Thoracic aorta (tissue), 2 donors: ENCODE measurements at places on chromosomes 7 and 10. TPM values are rescaled to one million over a fixed set of nuclear protein-coding genes. Genes with fewer than 3 reads are reported as not detected.

DNA sequence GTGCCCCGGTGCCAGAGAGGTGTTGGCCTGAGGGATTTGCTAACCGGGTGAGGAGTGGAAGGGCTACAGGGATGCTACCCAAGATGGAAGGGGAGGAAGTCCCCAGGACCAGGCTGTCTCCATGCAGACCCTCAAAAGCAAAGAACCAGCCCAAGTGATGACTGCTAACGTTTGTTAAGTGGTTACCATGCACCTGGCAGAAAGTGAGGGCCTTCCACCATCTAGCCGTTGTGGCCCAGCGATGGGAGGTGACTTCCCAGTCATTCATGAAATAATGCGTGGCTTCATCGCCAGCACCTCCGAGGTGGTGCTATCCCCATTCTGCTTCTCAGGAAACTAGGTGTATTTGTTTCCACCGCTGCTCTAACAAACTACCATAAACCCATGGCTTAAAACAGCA lies 86.8 kb upstream of the LANCL2 start:
- no peak overlapping the region for H3K27ac ChIP-seq
- H3K36me3 ChIP-seq = no peaks in the 10 kb centered on the region
- no peak overlapping the region for H3K4me3 ChIP-seq

DNA sequence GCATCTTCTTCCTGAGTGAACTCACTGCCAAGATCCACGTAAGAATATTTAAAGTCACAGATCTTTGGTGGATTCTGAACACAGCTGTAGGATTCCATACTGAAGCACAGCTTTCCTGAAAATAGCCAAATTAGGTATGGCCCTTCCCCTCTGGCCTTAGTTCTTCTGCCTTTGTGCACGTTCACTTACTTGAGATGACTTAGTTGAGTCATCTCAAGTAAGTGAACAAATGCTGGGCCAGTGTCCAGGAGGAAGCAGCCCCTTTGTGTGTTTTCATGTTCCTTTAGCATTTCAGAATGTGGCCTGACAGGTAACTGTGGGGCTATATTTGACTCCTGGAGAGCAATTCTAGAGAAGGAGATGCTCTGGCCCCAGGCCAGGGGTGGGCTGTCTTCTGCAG lies 51.5 kb downstream of the CCNY start:
- no peak for DNase-seq
- H3K4me1 ChIP-seq = peaks cover 23% of the 10 kb centered on the region
- H3K4me3 ChIP-seq = no peak overlapping the region
- H3K27ac ChIP-seq = no peak overlapping the region
- no peaks in the 10 kb centered on the region for H3K36me3 ChIP-seq
- H3K27me3 ChIP-seq = no peaks in the 10 kb centered on the region

GRCh38 chr7:101985057-101985902 lies 167.9 kb downstream of the CUX1 start:
- H3K27me3 ChIP-seq = no peaks in the 10 kb centered on the region
- no peak overlapping the region for H3K4me3 ChIP-seq
- no peak overlapping the region for H3K27ac ChIP-seq
- H3K4me1 ChIP-seq = peaks cover 7% of the 10 kb centered on the region
- no peaks in the 10 kb centered on the region for H3K36me3 ChIP-seq

DNA sequence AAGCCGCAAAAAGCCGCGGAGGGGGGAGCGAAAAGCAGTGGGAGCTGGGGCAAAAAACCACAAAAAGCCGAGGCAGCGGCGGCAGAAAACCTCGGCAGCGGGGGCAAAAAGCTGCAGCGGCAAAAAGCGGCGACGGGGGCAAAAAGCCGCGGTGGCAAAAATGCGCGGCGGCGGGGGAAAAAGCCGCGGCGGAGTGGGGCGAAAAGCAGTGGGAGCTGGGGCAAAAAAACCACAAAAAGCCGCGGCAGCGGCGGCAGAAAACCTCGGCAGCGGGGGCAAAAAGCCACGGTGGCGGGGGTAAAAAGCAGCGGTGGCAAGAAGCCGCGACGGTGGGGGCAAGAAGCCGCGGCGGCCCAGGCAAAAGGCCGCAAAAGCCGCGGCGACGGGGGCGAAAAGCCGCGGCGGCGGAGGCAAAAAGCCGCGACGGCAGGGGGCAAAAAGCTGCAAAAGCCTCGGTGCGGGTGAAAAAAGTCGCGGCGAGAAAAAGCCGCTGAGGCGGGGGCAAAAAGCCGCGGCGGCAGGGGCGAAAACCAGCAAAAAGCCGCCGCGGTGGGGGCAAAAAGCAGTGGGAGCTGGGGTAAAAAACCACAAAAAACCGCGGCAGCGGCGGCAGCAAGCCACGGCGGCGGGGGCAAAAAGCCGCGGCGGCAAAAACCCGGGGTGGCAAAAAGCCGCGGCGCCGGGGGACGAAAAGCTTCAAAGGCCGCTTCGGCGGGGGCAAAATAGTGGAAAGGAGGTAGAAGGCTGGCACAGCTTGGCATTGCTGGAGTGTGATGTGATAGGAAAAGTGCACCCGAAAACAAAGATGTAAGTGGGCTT lies 135.9 kb downstream of the ZNF92 start:
- H3K27me3 ChIP-seq = peaks cover 3% of the 10 kb centered on the region
- no peak for DNase-seq
- no peak overlapping the region for H3K27ac ChIP-seq
- H3K4me1 ChIP-seq = no peaks in the 10 kb centered on the region
- H3K4me3 ChIP-seq = peak overlapping the region; percentile 69

DNA sequence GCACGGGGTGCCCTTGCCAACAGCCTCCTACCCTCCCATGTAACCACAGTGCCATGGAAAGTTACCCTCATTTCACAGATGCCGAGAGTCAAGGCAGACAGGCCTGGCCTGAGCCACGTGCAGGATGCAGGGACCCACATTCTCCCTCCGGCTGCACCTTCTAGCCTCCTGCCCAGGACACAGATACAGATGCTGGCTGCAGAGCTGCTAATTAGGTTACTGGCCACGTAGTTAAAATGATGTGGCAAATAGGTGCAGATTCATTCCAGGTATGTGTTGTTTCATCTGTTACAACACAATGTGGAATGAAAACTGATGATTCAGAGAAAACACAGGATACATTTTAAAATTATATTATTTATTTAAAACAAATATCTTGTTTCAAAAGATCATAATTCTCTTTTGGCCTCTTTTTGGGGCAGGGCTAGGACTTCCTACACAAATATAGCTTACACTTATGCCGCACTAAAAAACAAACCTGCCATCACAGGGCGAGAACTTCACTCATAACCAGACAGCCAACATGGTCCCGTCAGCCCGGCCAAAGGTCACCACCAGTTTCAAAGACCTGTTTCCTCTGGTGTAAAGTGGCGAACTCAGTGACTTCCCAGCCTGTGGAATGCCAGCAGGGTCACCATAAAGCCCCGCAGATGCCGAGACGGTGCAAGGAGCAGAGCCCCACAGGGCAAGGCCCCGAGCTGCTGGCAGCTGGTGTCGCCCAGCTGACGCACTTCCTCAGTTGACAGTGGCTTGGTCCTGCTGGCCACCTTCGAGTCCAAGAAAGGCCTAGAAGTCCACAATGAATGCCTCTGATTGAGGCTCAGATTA lies 83.5 kb downstream of the TNS3 start:
- peaks cover 96% of the 10 kb centered on the region for H3K4me1 ChIP-seq
- DNase-seq = no peak
- no peaks in the 10 kb centered on the region for H3K27me3 ChIP-seq
- H3K4me3 ChIP-seq = no peak overlapping the region
- no peaks in the 10 kb centered on the region for H3K36me3 ChIP-seq
- peak overlapping the region; percentile 39 for H3K27ac ChIP-seq

DNA sequence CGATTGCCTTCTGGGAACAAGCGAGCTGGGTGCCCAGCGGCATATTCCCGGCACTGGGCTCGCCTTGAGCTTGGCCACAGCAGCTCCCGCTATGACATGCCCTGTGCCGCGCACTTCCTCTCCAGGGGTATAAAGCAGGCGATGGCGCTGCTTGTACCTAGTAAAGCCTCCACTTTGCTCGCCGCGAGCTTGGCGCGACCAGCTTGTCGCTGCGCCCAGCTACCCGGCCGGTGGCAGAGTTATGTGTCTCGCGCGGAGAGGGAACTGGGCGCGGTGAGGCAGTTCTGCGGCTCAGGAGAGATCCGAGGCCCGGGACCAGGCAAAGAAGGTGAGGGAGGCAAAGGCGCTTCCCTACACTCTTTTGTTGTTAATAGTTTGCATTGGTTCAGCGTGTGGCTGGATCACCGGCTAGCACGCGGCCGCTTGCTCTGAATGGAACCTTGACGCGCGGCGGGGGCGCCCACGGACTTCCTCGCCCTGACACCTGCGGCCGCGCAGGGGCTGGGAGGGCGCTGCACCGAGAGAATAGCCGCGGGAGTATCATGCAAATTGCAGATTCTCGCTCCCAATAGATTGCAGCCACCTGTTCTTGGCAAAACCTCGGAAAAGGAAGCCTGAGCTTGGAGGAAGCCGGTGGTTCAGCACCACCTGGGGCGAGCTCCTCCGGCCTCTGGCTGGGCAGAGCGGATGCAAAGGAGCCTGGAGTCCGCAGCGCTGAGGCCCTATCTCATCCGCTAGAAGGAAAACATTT lies 3.0 kb upstream of the BUB3 start:
- H3K4me3 ChIP-seq = peak overlapping the region; percentile 49
- DNase-seq = no peak
- H3K27ac ChIP-seq = no peak overlapping the region
- H3K27me3 ChIP-seq = peaks cover 45% of the 10 kb centered on the region

DNA sequence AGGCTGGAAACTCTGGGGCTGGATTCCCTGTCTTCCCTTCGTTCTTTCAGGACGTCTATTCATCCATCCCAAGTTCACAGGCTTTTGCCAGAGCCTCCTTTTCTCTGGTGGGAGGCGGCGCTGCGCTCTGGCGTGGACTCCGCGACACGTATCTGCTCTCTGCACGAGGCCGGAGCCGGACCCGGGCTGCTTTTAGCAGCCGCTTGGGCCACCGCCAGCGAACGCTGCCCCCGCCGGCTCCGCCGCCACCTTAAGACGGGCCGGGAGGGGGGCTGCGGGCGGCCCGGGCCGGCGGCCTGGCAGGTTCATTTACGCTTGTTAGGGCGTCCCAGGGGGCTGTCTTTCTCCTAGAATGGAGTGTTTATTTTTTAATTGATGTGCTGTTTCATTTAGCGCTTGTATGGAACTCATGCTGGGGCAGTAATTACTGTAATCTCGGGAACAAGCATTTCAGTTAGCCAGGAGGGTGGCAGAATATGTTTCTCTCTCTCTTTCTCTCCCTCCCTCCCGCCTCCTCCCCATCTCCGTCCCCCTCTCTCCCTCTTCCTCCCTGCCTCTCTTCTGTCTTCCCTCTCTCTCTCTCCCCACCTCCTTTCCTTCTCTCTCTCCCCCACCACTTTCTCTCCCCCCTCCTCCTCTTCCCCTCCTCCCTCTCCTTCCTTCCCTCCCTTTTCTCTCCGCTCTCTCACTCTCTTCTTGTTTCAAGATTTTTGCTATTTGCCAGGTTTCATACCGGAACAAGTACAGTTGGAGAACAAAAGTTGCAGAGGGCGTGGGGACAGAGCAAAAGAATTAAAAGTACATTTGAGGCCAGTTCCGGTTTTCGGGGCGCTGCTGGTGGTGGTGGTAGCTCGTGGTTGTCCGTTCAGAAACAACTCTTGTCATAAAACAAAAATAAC lies 1.3 kb upstream of the FZD8 start:
- H3K4me3 ChIP-seq = peak overlapping the region; percentile 88
- H3K27me3 ChIP-seq = no peaks in the 10 kb centered on the region
- no peaks in the 10 kb centered on the region for H3K36me3 ChIP-seq
- peaks cover 6% of the 10 kb centered on the region for H3K4me1 ChIP-seq
- H3K27ac ChIP-seq = peak overlapping the region; percentile 89

GRCh38 chr7:84701524-84702306 lies 485.1 kb downstream of the SEMA3D start:
- H3K27me3 ChIP-seq = no peaks in the 10 kb centered on the region
- no peak for DNase-seq
- H3K36me3 ChIP-seq = no peaks in the 10 kb centered on the region
- peak overlapping the region; percentile 27 for H3K4me3 ChIP-seq

GRCh38 chr10:11551916-11552602 lies 59.4 kb downstream of the USP6NL start:
- no peaks in the 10 kb centered on the region for H3K27me3 ChIP-seq
- H3K36me3 ChIP-seq = no peaks in the 10 kb centered on the region
- no peak overlapping the region for H3K27ac ChIP-seq
- H3K4me1 ChIP-seq = no peaks in the 10 kb centered on the region

DNA sequence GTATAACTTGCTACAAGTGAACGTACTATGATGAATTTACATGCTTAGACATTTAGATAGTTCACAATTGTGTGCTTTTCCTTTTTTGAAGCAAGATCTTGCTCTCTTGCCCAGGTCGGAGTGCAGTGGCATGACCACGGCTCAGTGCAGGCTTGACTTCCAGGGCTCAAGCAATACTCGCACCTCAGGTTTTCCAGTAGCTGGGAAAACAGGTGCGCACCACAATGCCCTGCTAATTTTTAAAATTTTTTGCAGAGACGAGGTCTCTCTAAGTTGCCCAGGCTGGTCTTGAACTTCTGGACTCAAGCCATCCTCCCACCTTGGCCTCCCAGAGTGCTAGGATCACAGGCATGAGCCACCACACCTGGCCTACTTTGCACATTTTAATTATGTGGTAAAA lies 1.8 kb downstream of the GPR15LG start:
- no peak for DNase-seq
- no peak overlapping the region for H3K4me3 ChIP-seq
- no peaks in the 10 kb centered on the region for H3K27me3 ChIP-seq
- no peaks in the 10 kb centered on the region for H3K36me3 ChIP-seq

DNA sequence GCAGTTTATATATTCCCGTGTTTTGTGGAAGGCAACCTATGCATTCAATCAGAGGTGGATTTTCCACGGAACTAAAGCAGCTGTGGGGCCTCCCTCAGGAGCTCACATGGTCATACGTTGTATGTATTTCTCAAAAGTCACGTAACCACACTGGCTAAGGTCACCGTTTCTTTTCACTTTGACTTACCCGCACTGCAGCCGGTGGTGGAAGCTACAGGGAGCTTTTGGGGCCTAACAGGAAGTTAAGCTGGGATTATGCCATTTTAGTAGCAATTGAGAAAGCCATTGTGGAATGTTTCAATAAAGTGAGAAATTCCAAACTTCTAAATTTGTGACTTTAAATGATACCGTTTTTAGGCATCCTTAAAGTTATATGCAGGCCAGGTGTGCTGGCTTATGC lies 111.2 kb upstream of the KLF6 start:
- peaks cover 3% of the 10 kb centered on the region for H3K4me1 ChIP-seq
- H3K4me3 ChIP-seq = no peak overlapping the region
- no peaks in the 10 kb centered on the region for H3K27me3 ChIP-seq
- no peaks in the 10 kb centered on the region for H3K36me3 ChIP-seq

- no peak overlapping the region for H3K4me3 ChIP-seq
- peaks cover 91% of the 10 kb centered on the region for H3K4me1 ChIP-seq
- H3K27me3 ChIP-seq = no peaks in the 10 kb centered on the region
These were observed 21.0 kb downstream of the MPP7 start for GRCh38 chr10:28281726-28282315.

DNA sequence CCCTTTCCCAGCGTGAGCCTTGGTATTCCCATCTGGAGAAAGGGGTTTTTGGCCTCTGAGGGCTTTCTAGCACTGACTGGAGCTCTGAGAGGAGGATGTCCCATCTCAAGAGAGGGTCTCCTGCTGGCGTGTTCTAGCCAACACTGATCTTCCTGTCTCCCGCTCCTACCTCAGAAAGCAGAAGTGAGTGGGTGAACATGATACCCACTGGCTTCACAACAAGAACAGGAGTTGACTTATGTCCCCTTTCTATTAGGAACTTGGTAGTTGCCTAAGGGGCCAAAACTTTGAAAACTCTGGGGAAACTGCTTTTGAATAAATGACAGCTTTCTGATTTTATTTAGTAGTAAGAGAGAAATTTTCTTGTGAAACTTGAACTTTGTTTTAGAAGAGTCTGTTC lies 113.1 kb upstream of the ADCY1 start:
- H3K27ac ChIP-seq = no peak overlapping the region
- no peak for DNase-seq
- no peaks in the 10 kb centered on the region for H3K4me1 ChIP-seq
- H3K27me3 ChIP-seq = no peaks in the 10 kb centered on the region
- H3K4me3 ChIP-seq = no peak overlapping the region
- H3K36me3 ChIP-seq = no peaks in the 10 kb centered on the region

SPDYE5 gene
- total RNA-seq = not detected

SFTPA1 gene
- total RNA-seq = not detected

GDF10 gene
- 2.5 TPM for total RNA-seq
